MM.1S (cell line): ENCODE measurements at places on chromosomes 4 and X.

- DNase-seq, result no peak
These were observed 20.1 kb downstream of the ARHGEF9 start for GRCh38 chrX:63764946-63765345.

DNA sequence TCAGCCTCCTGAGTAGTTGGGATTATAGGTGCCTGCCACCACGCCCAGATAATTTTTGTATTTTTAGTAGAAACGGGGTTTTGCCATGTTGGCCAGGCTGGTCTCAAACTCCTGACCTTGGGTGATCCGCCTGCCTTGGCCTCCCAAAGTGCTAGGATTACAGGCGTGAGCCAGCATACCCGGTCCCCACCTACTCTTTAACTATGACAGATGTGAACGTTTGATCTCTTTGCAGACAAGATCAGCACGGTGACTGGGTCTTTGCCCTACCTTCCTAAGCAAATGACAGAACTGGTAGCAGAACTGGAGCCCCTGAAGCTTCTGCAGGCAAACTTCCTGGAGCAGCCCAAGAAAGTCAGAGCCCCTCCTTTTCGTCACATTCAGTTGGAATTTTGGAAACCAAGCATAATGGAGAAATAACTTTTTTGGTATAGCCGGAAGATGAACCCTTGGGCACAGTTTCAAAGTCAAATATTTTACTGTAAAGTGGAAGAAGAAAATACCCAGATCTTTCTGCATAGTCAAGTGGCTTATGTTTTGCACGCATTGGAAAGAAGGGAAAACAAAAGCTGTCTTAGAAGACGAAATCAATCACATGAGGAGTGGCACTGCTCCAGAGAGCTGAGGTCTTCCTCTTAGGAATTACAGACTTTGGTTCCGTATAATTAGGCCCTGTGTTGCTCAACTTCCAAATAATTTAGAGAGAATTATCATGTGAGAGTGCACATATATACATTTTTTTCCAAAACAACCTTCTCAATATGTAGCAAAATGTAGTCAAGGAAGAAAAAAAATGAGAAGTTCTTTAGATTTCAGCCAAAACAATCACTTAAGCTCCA is 90.6 kb downstream of the SORBS2 start:
- DNase-seq, result no peak

GRCh38 chr4:23770011-23770410 is 119.8 kb downstream of the PPARGC1A start:
- DNase-seq, result no peak

GRCh38 chrX:111086591-111087006 is 9.4 kb upstream of the PAK3 start:
- DNase-seq, result no peak

DNA sequence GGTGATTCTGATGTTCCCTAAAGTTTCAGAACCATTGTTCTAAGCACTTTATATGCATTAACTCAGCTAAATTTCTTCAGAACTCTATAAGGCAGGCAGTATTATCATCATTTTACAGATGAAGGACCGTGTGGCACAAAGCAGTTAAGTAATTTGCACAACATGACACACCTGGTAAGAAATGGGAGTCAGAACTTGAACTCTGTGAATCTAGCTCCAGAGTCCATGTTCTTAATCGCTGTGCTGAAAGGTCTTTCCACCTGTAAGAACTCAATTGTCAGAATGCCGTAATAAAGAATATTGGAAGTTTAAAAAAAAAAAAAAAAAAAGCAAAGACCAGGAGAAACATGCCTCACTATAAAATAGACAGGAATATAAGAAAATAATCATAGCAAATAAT is 9.2 kb downstream of the HUWE1 start:
- DNase-seq, result no peak

DNA sequence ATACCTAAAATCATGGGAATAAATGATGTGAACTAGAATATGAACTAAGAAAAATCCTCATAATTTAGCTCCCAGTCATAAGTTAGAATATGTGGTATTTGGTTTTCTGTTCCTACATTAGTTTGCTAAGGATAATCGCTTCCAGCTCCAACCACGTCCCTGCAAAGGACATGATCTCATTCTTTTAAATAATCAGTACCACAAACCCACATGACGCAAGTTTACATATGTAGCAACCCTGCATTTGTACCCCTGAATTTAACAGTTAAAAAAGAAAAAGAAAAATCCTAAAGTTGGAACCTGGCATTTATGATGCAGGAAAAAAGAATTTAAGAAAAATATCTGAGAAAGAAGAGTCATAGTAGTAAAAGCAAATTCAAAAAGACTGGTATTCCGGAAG is 13.3 kb downstream of the UBA6 start:
- no peak for DNase-seq

GRCh38 chr4:185054272-185054671 is 36.0 kb downstream of the HELT start:
- no peak for DNase-seq

GRCh38 chrX:73830489-73831414 is 267.8 kb downstream of the CHIC1 start:
- no peak for DNase-seq

DNA sequence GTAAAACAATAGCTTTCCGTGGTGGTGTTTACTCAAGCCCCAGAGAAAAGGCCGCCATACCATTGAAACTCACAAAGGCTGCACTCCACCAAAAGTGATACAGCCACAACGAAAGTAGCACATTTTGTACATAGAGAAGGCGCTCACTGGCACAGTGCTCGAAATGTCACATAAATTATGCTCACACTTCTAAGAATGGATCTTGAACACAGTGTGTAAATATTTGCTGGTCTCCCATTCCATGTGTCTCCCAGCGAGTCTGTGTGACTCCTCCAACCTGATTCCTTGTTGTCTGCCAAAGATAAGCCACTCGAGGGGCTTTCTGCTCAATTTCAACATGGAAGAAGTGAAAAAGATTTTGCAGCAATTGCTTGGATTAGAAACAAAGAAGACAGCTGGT is 234.0 kb upstream of the VCX3A start:
- DNase-seq, result no peak

DNA sequence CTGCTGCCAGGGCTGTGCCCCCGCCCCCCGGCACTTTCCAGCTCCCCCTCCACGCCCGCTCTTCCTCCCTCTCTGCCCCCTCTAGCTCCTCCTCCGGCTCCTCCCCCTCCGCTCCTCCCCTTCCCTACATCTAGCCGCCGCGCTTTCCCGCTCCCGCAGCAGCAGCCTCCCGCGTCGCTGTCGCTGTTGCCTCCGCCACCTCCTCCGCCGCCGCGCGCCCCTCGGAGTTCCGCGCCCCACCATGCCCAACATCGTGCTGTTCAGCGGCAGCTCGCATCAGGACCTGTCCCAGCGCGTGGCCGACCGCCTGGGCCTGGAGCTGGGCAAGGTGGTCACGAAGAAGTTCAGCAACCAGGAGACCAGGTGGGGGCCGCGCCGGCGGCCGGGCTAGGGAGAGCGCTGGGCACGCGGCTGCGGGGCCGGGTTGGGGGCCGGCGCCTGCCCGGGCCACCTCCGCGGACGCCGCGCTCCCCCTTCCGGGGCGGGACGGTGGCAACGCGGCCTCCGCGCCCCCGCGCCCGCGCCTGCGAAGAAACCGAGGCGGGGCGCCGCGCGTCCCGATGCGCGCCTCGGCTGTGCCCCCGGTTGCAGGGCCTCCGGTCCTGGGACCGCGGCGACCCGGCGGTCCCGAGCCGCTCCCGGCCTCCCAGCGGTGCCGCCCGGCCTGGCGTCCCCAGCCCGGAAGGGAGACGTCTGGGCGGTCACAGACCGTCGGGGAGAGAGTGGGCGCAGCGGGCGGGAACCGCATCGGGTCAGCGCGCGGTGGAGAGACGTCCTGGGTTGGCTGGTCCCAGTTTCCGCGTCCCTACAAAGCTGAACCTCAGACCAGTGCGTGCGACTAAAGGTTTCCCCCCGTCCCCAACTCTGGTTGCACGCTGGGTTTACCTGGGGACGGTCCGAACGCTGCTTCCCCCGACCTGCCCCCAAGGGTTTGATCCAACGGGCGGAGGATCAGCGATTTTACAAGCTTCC is at the start of gene PRPS2:
PRPS2 (plus strand) TSS at position 156 of the 972 bp plus-strand sequence; CDS start at position 242, 86 bp downstream.
- DNase-seq, result peak; percentile 45

DNA sequence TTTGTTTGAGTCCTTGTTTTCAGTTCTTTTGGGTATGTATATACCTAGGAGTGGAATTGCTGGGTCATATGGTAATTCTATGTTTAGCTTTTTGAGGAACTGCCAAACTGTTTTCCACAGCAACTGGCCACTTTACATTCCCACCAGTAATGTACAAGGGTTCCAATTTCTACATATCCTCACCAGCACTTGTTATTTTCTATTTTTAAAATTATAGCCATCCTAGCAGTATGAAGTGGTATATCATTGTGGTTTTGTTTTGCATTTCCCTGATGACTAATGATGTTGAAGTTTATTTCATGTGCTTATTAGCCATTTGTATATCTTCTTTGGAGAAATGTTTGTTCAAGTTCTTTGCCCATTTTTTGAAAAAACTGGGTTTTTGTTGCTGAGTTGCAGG is 39.6 kb downstream of the TMEM164 start:
- no peak for DNase-seq

DNA sequence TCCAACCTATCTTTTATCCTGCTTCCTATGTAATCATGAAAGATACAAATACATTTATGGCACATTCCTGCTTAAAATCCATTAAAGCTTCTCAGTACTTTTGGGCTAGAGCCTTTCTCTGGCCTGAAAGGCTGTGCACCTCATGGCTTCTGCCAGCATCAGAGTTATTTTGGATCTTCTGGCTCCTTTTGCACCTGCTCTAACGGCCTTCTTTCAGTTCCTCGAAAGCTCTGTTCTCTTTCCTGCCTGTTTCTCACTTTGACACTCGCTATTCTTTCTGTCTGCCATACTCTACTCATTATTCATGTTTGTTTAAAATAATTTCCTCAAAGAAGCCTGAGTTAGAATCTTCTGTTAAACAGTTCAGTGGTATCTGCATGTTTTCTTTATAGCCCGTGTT is 86.0 kb downstream of the LRP2BP start:
- peak; percentile 89 for DNase-seq

DNA sequence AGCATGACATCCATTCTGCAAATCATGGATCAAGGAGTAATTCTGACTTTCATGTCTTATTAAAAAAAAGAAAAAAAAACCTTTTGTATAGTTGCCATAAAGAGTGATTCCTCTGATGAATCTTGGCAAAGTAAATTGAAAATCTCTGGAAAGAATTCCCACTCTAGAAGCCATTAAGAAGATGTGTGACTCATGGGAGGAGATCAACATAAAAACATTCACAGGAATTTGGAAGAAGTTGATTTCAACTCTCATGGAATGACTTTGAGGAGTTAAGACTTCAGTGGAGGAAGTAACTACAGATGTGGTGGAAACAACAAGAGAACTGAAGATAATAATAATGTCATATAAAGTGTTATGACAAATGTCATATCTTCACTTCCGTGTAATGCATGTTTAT is 204.2 kb downstream of the PABPC4L start:
- no peak for DNase-seq

- DNase-seq, result no peak
These were observed 291.8 kb downstream of the ARHGAP10 start for GRCh38 chr4:148023512-148024181.
